ENCODE measurements at places on chromosomes 3 and 15.

DNA sequence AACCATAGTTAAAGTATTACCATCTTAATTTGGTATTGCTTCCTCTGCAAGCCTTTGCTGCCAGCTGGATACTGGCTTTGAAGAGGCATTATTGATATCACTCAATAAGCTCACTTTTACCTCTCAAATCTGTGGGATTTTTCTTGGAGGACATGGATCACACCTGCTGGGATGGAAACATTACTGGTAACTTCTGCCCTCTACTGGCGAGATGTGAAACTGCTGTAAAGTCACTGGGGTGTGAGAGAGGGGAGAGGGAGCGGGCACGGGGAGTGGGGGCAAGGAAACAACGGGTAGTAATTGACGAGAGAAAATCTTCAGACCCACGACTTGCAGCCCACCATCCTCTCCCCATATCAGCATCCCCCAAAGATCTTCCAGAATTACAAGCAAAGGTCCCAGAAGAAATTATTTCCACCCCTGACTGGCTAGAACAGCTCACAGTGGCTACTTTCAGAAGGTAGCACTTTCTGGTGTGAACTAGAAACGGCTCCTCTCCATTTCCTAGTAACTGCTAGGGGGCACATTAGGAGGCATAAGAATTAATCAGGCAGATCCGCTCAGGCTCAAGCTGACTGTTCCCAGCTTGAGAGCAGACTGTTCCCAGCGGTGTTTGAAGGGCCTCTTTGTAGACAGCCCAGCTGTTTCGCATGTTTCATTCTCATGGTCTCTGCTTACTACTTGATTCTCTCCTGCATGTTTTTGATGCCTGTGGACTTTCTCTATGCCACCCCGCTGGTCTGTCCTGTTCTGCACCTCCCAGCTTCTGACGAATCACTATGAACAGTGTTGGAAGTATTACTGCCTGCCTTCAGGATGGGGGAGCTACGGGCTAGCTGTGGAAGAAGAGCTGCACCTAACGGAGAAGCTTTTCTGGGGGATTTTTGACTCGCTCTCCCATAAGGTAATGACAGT is 230.4 kb upstream of the CHRM5 start:
- DNase-seq = no peak

- no peak for DNase-seq
These were observed 180.7 kb upstream of the GRM7 start for GRCh38 chr3:6680119-6680806.

DNA sequence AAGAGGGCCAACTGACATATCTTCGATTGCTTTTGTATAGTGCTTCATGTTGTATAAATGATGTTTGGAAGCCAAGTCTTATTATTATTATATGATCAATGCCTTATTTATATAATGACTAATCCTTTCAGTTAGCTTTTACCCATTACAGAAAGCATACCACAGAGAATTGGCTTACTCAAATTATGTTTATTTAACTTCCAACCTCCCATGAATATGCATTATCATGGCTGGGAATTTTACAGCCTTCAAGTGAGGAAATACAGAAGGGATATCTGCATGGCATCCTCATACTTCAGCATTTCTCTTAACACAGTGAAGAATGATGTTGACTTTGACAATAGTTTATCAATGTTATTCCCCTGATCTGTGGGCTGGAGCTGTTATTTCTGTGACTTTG is 225.9 kb upstream of the GAP43 start:
- no peak for DNase-seq

DNA sequence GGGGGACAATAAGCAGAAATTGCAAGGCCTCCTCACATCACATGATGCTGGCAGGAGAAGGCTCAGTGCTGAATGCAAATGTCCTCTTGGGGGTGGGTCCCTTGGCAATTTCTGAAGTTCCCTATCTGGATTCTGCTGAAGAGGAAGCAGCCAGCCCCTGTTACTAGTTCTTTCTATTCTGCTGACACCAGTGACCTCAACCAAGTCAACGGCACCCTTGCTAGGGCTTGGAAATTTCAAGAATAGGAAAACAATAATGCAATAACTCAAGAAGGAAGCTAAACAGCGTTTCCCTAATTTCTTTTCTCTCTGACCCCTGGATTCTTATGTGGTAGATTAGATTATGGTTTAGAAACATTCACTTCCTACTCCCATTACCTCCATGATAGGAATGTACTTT is 46.2 kb upstream of the FOXP1 start:
- DNase-seq = no peak

DNA sequence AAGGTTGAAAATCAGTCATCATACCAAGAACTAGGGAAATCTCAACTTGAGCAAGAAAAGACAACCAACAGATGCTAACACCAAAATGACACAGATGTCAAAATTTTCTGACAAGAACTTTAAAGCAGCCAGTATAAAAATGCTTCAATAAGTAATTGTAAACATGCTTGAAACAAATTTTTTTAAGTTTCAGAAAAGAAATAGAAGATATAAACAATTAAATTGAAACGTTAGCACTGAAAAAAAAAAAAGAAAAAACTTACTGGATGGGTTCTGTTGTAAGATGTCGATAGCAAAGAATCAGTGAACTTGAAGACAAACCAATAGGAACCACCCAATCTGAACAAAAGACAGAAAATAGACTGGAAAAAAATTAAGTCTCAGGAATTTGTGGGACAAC is 8.0 kb downstream of the MYD88 start:
- DNase-seq = no peak

GRCh38 chr3:41426485-41426884 is 227.2 kb downstream of the CTNNB1 start:
- no peak for DNase-seq

- no peak for DNase-seq
These were observed 2.4 kb upstream of the ELP6 start for GRCh38 chr3:47515864-47516319.

DNA sequence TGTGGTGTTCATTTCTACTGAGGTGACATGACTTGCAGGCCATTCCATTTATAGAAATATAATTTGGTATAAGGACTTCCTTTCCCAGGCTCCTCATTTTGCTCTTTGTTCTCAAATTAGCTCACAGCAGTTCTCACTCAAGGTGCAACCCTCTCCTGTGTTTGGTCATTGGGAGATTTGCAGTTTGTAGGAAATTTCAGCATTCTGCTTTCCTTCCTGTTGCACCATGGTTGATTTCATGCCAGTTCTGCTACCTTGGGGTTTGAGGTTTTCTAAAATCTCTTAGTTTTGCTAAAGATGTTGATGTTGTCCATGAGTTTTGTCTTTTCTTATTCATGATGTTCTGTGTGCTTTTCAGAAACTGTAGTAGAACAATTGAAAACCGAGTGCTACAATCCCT is 65.7 kb upstream of the PROK2 start:
- no peak for DNase-seq

- DNase-seq = no peak
These were observed 187.0 kb upstream of the MLF1 start for GRCh38 chr3:158384019-158384418.

DNA sequence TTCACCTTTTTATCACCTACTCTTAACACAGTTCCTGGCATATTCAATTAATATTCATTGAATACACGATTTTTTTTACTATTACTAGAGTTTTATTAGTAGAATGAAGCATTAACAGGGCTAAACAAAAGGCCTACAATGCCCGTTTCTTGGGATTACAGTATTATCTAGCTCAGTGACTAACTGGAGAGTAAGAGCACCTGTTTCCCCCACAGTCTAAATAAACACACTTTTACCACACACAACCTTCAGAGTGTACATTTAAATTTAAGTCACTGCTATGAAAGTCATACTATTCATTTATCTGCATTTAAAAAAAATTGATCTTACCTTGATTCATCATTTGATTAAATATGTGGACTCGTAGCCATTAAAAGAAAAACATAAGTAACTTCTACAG is 74.8 kb downstream of the PLOD2 start:
- no peak for DNase-seq

- DNase-seq = no peak
These were observed 117.2 kb downstream of the TLE3 start for GRCh38 chr15:69980341-69981059.

GRCh38 chr3:103752986-103753385 is 1318.2 kb downstream of the ZPLD1 start:
- DNase-seq = no peak

DNA sequence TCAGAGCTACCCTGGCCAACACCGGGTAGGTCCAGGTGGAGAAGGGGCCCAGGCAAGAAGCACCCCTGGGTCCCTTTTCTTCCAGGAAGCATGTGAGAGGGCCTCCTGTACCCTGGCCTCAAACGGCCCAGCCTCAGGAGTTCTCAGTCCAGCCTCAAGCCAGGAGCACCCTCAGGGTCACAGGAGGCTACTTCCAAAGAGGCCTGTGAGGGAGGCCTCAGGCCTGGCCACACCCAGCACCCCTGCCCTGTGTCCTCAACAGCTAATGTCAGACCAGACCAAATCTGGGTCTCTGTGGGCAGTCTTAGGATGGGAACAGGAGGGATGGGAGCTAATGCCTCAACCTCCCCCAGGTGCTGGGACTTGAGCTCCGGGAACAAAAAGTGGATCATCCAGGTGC is 23.5 kb downstream of the PTH1R start:
- no peak for DNase-seq

DNA sequence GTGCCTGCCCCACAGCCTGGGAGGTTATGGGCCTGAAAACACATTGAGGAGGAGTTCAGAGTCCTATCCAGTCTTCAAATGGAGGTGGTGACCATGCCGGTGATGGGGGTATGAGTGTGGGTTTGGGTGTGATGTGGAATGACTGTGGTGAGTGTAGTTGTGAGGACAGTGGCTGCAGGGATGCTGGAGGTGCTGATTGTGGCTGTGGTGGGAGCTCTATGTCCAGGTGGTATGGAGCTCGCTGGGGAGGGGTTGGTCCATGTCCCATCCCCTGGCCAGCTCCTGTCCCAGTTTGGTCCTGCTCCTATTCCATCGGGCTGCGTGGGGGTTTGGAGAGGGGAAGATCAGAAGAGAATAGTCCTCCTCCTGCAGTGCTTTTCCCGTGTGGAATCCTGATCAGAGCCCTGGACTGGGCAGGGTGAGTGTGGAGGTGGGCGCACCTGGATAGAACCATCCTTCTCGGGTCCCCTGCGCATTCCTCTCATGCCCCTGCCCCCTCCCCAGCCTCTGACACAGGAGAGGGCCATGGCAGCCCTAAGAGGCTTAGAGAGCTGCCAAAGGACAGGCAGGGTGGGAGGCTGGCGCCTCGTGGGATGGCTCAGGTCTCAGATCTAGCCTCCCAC is 23.0 kb upstream of the GOLGA6C start:
- no peak for DNase-seq

GRCh38 chr3:25130724-25131520 is 297.1 kb upstream of the RARB start:
- no peak for DNase-seq

GRCh38 chr3:13513051-13513912 is 33.2 kb downstream of the HDAC11 start:
- DNase-seq = no peak

DNA sequence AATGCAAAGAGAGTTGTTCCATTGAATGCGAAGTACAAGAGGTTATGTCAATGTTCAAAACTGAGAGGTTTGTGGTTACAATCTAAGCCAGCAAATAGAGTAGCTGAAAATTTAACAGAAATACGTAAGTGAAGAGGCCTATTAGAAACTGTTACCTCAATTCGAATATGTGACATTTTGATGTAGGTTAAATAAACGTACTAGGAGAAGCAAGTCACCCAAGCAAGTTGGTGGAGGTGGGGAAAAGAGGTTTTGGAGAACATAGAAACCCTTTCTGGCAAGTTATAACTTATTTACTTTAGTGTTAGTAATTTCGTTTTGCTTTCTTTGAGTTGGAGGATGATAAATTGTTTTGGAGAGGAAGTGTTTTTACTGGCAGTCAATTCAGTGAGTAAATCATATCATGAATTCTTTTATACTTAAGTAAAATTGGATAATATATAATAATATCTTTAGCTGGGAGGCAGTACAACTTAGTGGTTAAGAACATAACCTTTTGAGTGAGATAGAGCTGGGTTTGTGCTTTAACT is 91.2 kb upstream of the NAALADL2 start:
- no peak for DNase-seq

GRCh38 chr3:135911110-135911509 is 54.4 kb upstream of the PPP2R3A start:
- DNase-seq = no peak

GRCh38 chr3:61415201-61415600 is 146.2 kb upstream of the PTPRG start:
- DNase-seq = no peak

GRCh38 chr3:39601241-39601640 is 133.8 kb downstream of the MOBP start:
- DNase-seq = no peak

GRCh38 chr3:126472277-126473006 is 3.2 kb downstream of the ZXDC start:
- DNase-seq = no peak
